ENCODE measurements at places on chromosomes 12 and 14. TPM values are rescaled to one million over a fixed set of nuclear protein-coding genes. Genes with fewer than 3 reads are reported as not detected.

Gene TMEM179
- total RNA-seq = not detected

DNA sequence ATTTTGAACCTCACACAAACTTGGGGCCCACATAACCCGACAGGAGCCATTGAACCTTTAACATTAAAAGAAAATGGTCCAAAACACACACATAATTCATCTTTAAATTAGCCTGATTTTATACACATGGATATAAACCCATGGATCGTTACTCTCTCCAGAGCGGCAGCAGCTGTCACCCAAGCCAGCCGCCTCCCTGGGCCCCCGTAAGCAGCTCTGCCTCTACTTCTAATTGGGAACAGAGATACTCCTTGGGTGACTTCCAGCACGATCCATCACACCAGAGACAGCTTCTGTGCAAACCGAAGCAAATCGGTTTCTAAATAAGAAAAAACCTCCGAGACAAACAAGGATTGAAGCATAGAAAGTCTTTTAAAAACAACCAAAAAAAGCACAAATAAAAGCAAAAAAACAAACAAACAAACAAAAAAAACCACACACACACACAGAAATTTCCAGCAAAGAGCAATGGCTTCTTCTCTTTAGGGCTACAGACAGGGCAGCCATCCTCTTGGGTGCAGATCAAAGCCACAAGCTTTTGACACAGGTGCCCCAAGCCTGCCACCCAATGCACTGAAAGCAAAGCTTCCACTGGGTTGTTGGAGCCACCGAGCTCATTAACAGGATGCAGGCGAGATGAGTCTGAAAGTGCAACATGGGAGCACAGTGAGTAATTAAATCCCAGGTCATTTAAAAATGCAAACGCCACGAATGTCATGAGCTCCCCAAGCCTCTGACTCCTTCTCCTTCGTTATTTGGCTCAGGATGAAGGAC is 156.9 kb downstream of the DPF3 start:
- H3K4me1 ChIP-seq = no peaks in the 10 kb centered on the region
- no peaks in the 10 kb centered on the region for H3K36me3 ChIP-seq
- DNase-seq = no peak
- no peak overlapping the region for H3K4me3 ChIP-seq
- H3K27ac ChIP-seq = no peak overlapping the region
- H3K27me3 ChIP-seq = 0 out of 2 replicates have a peak, but pooled peaks cover 1% of the 10 kb centered on the region

- peak overlapping the region; percentile 50 for H3K27ac ChIP-seq
- H3K27me3 ChIP-seq = no peaks in the 10 kb centered on the region
- H3K4me3 ChIP-seq = no peak overlapping the region
- peaks cover 32% of the 10 kb centered on the region for H3K4me1 ChIP-seq
- no peak for DNase-seq
- H3K36me3 ChIP-seq = no peaks in the 10 kb centered on the region
Measured at GRCh38 chr12:62771828-62772227, 163.1 kb downstream of the PPM1H start.

DNA sequence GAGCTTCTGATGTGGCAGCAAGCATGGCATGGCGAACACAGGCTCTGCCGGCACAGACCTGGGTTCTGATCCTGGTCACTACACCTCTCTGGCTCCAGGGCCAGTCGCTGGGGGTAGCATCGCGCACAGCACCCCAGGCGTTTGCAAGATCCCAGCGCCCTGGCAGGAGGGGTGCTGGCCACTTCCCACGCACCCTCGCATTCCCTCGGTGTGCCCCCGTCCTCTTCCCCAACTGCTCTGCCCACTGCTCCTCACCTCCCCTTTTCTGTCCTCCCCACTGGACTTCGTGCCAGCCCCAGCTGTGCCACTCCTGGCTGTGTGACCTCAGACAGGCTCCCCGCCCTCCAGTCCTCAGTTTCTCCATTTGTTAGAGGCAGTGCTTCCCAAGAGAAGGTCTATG is 2.8 kb downstream of the CDK2AP1 start:
- H3K27me3 ChIP-seq = no peaks in the 10 kb centered on the region
- no peak overlapping the region for H3K27ac ChIP-seq
- H3K4me3 ChIP-seq = no peak overlapping the region

DNA sequence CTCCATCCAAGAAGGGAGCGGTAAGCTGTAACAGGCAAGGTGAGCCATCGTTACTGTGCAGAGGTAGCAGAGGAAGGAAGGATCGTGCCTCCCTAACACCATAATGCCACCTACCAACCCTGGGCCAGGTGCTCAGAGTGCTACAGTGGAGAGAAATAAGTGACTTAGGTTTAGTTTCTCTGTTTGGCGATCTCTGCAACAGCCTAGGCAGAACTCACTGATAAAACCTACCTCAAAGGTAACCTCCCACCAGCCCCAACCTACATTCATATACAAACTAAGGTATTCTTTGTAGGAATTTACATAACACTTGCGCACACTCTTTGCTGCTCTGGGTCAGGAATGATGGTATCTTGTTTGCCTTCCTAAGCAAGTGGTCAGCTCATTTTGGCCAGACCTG is 93.4 kb upstream of the TMEM132D start:
- no peaks in the 10 kb centered on the region for H3K36me3 ChIP-seq
- no peak overlapping the region for H3K27ac ChIP-seq
- DNase-seq = no peak
- H3K4me3 ChIP-seq = no peak overlapping the region
- no peaks in the 10 kb centered on the region for H3K27me3 ChIP-seq
- H3K4me1 ChIP-seq = no peaks in the 10 kb centered on the region

Gene BEGAIN
- total RNA-seq = not detected

Gene SOAT2
- 9.7 TPM for total RNA-seq

DNA sequence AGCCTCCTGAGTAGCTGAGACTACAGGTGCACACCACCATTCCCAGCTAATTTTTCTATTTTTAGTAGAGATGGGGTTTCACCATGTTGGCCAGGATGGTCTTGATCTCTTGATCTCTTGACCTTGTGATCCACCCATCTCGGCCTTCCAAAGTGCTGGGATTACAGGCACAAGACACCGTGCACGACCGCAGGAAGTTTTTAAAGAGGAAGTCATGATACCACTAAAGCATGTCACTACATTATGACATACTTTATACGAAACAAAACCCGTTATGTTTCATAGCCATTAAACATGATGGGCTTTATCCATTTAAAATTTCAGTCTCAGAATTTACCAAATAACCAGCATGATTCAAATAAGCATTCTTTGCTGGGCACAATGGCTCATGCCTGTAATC is 83.8 kb upstream of the DUSP6 start:
- no peaks in the 10 kb centered on the region for H3K4me1 ChIP-seq
- DNase-seq = no peak

Gene FSCB
- total RNA-seq = not detected

DNA sequence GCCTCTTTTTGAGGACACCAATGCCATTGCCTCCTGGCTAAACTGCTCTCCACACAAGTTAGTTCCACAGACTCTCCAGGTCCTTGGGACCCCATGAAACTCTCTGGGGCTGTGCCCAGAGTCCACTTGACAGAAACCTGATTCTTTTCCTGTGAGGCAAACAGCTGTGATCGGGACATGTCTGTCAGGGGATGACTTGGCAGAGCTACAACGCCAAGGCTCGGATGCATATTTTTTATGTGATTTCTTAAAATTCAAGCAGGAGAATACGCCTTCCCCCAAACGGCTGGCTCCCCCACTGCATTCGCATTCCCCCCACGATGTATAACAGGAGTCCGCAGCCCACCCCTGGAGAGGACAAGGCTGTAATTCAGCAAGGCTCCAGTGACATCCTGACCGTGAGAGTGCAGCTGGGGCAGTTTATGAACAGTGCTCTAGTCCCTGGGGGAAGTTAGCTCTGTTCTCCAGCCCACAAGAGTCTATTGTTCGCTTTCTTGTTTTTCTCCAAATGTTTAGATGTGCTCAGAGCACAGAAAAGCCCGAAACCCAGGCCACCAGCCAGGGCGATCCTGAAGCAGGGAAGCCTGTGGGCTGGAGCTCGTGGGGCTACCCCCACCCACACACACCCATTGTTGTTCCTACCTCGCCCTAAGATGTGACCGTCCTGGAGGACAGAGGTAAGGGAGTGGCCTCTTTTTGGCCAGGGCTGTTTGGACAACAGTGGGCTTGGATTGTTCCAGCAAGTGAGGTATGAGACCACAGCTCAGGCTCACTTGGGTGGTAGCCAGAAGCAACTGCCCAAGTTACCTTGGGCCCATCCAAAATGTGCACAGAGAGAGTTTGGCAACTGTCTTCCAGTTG is 159.5 kb downstream of the ZFP36L1 start:
- H3K4me3 ChIP-seq = no peak overlapping the region
- H3K36me3 ChIP-seq = no peaks in the 10 kb centered on the region
- H3K27ac ChIP-seq = no peak overlapping the region

Gene RND1
- 5.2 TPM for total RNA-seq

DNA sequence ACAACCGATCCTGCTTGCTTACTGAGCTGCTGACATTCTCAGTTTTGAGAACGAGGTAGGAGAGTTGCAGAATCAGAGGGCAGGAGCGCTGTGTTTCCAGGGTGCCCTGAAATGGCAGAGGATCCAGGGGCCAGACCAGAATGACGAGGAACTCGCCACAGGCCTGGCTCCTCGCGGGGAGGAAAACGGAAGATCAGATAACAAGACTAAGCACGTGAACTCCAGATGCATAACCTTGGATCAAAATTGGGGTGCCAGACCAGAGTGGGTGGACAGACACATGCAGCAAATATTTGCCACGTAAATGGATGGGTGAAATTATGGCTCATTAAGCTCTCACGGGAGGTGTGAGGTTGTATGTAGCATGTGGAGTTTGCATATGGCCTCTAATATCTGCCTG is 46.5 kb downstream of the ELK3 start:
- no peaks in the 10 kb centered on the region for H3K4me1 ChIP-seq
- no peak for DNase-seq
- no peak overlapping the region for H3K27ac ChIP-seq

- no peak overlapping the region for H3K4me3 ChIP-seq
- H3K27me3 ChIP-seq = no peaks in the 10 kb centered on the region
- no peak for DNase-seq
- peaks cover 35% of the 10 kb centered on the region for H3K4me1 ChIP-seq
- H3K27ac ChIP-seq = no peak overlapping the region
- H3K36me3 ChIP-seq = no peaks in the 10 kb centered on the region
Measured at GRCh38 chr14:68293404-68293803, 473.8 kb downstream of the RAD51B start.

Gene TMEM52B
- total RNA-seq = 46.0 TPM

DNA sequence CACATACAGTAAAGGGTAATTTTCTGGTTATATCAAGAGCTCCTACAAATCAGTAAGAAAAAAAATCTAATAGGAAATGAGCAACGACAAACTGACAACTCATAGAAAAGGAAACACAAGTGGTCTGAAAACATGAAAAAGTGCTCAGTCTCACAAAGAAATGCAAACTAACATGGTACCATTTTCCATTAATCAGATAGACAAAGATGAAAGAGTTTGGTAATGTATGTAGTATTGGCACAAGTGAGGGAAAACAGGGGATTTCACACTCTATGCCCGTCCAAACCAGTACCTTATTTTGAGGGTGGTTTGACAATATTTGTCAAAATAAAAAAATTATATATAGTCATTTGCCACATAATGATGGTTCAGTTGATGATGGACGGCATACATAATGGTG is 13.2 kb downstream of the PTPN11 start:
- H3K4me3 ChIP-seq = no peak overlapping the region
- no peaks in the 10 kb centered on the region for H3K27me3 ChIP-seq

GRCh38 chr12:117977373-117977772 is 8.6 kb upstream of the KSR2 start:
- H3K27ac ChIP-seq = no peak overlapping the region
- no peaks in the 10 kb centered on the region for H3K36me3 ChIP-seq
- no peaks in the 10 kb centered on the region for H3K4me1 ChIP-seq
- H3K27me3 ChIP-seq = no peaks in the 10 kb centered on the region
- no peak for DNase-seq
- no peak overlapping the region for H3K4me3 ChIP-seq

GRCh38 chr12:98274430-98275130 is 240.8 kb upstream of the TMPO start:
- H3K27ac ChIP-seq = no peak overlapping the region
- no peaks in the 10 kb centered on the region for H3K27me3 ChIP-seq
- DNase-seq = no peak
- H3K36me3 ChIP-seq = no peaks in the 10 kb centered on the region
- no peaks in the 10 kb centered on the region for H3K4me1 ChIP-seq

- H3K4me3 ChIP-seq = peak within 1 kb of the TSS; percentile 55
- no peaks in the 10 kb centered on the region for H3K36me3 ChIP-seq
- H3K4me1 ChIP-seq = peaks cover 19% of the 10 kb centered on the region
- DNase-seq = no peak
- peak within 1 kb of the TSS; percentile 86 for H3K27ac ChIP-seq
Measured at GRCh38 chr12:53499266-53500141, at the start of gene MAP3K12. MAP3K12 (minus strand) TSS chr12:53499458; CDS start chr12:53487391, 12,067 bp downstream.

Gene EGLN3
- total RNA-seq = 12.0 TPM

Gene GPRC5D
- not detected for total RNA-seq

GRCh38 chr14:29637411-29637810 is 290.2 kb downstream of the PRKD1 start:
- DNase-seq = no peak
- H3K27ac ChIP-seq = no peak overlapping the region
- no peaks in the 10 kb centered on the region for H3K36me3 ChIP-seq
- H3K27me3 ChIP-seq = no peaks in the 10 kb centered on the region

- H3K27me3 ChIP-seq = no peaks in the 10 kb centered on the region
- no peak overlapping the region for H3K4me3 ChIP-seq
Measured at GRCh38 chr12:10160617-10161385, 11.1 kb downstream of the OLR1 start.
